ENCODE measurements at places on chromosomes 11 and 22.

DNA sequence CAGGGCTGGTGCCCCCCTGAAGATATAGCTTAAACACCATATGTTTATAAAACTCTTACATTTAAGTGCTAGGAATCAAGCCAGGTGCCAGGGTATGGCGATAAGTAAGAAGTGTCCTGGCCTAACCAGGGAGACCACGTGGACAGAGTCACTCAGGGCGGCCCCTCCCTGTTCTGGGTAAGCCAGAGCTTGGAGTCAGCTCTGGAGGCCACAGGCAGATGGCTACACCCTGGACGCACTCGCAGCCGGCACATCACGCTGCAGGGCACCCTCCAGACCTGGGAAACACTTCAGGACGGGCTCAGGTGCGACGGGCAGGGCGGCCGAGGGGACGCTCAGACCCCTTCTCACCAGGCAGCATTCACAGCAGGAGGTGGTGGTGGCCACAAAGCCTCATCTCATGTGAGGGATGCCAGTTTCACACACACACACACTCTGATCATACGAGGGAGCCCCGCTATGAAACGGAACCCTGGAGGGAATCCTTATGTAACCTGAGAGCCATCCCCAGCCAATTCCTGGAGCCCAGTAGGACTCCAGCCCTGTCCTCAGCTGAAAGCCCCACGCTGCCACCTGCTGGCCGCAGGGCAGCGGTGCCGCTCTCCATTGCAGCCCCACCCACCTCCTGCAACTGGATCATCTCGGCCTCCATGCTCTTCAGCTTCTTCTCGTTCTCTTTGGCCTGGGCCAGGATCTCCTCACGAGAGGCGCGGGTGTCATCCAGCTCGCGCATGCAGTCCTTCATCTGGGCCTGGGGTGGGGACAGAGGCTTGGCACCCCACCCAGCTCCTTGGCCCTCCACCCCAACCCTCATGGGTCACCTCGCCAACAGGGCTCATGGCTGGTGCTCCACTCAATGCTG is 33.4 kb downstream of the APOL1 start:
- DNase-seq, result peak; percentile 64

GRCh38 chr11:93857413-93858120 is 7.1 kb upstream of the VSTM5 start:
- no peak for DNase-seq

DNA sequence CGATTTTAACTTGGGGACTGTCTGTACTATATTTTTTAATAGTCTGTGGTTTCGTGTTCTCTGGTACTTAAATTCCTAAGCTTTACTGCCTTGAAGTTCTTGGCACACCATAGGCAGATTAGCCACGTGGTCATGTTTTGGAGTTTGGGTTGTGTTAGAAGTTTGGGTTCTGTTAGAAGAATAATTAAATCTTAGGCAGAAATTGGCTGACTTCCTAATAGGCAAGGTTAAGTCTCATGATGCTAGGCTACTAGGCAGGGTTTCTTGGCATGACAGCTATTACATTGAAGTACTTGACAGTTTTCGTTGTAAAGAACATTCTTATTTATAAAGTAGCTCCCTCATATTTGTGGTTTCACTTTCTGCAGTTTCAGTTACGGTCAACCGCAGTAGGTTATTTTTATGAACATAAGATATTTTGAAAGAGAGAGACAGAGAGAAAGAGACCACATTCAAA is 30.0 kb upstream of the MMP7 start:
- DNase-seq, result no peak

GRCh38 chr11:78259777-78260487 is 71.2 kb downstream of the USP35 start:
- no peak for DNase-seq

DNA sequence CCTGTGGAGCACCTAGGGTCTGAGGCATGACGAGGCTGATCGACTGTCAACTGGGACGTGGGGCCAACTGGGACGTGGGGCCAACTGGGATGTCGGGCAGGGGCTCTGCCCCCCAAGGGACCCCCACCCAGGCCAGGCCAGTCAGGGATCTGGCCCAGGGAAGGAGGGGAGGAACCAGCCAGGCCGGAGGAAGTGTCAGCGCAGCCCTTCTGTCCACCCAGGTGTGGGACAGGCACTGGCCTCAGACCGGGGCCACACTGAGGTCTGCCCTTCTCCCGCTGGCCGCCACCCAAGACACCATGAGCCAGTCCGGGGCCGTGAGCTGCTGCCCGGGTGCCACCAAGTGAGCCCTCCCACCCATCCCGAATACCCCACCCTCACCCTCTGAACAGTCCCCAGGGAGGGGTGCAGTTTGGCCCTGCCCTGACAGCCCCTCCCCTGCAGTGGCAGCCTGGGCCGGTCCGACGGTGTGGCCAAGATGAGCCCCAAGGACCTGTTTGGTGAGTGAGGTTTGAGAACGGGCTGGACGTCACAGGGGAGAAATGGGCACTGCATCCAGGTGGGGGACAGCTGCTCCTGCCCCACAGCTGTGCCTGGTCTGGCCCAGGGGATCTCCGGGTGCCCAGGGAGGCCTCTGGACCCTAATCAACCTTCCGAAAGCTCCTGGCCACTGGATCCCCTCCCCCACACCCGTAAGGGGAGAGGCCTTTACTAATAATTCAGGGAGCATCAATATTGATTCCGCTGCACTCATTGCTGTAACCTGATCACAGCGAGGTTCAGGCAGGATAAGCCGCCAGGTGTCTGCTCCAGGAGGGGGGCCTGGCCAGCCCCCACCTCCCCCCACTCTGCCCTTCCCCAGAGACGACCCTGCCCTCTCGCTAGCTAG is 3.3 kb downstream of the EPS8L2 start:
- DNase-seq, result no peak

GRCh38 chr11:132621976-132622580 is 910.2 kb downstream of the OPCML start:
- no peak for DNase-seq

- no peak for DNase-seq
These were observed 188.4 kb downstream of the SOX6 start for GRCh38 chr11:16167706-16168487.

DNA sequence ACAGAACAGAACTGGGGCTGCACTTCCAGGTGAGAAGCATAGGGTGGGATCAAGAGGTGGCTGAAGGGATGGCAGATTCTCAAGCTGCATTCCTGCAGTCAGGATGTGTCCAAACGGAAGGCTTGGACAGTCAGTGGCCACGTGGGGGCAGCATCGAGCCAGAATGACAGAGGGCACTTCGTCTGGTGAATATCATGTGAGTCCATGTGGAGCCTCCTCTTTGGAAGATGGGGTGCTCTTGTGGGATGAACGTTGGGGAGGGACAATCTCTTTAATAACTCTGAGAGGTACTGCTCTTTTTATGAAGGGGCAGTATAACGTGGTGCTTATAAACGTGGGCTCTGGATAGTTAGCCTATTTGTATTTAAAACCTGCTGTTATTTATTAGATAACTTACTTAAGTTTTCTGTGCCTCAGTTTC is 154.9 kb upstream of the NAV2 start:
- peak; percentile 52 for DNase-seq

- DNase-seq, result no peak
These were observed 87.4 kb downstream of the EIF3M start for GRCh38 chr11:32671051-32671450.

- DNase-seq, result no peak
These were observed 2.4 kb downstream of the FADS1 start for GRCh38 chr11:61814247-61814957.
